ENCODE measurements at places on chromosomes 5 and 9. TPM values are rescaled to one million over a fixed set of nuclear protein-coding genes. Genes with fewer than 3 reads are reported as not detected.

DNA sequence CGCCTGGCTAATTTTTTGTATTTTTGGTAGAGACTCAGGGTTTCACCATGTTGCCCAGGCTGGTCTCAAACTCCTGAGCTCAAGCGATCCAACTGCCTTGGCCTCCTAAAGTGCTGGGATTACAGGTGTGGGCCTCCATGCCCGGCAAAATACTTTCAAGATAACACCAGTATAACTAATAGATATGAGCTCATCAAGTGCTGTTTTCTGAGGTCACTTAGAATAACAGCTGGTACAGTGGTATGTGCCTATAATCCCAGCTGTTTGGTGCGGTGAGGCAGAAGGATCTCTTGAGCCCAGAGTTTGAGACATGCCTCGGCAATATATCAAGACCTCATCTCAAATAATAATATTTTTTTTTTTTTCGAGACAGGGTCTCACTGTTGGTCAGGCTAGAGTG lies 30.5 kb upstream of the CREBRF start:
- no peak for DNase-seq

- DNase-seq, result no peak
Observed at GRCh38 chr9:74173284-74173683, 323.9 kb upstream of the RORB start.

DNA sequence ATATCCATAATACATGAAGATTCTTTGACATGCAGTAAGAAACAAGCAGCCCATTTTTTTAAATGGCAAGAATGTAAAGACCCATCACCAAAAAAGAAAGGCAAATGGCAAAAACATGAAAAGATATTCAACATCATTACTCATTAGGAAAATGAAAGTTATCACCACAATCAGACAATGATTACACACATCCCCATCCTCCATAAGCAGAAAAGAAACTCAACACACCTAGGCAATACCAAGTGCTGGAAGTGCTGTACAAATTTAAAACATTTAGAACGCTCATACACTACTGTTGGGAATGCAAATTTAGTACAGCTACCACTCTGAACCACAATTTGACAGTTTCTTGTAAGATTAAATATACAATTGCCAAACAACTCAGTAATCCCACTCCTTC lies 466.7 kb downstream of the ACTL7B start:
- DNase-seq, result no peak

GRCh38 chr5:59496524-59497134 lies 396.9 kb downstream of the PDE4D start:
- no peak for DNase-seq

Gene PDE6A
- total RNA-seq, result not detected

GRCh38 chr9:106619211-106619610 lies 243.8 kb upstream of the ZNF462 start:
- no peak for DNase-seq

- no peak for DNase-seq
Observed at GRCh38 chr5:139164020-139164419, 34.1 kb downstream of the SIL1 start.

DNA sequence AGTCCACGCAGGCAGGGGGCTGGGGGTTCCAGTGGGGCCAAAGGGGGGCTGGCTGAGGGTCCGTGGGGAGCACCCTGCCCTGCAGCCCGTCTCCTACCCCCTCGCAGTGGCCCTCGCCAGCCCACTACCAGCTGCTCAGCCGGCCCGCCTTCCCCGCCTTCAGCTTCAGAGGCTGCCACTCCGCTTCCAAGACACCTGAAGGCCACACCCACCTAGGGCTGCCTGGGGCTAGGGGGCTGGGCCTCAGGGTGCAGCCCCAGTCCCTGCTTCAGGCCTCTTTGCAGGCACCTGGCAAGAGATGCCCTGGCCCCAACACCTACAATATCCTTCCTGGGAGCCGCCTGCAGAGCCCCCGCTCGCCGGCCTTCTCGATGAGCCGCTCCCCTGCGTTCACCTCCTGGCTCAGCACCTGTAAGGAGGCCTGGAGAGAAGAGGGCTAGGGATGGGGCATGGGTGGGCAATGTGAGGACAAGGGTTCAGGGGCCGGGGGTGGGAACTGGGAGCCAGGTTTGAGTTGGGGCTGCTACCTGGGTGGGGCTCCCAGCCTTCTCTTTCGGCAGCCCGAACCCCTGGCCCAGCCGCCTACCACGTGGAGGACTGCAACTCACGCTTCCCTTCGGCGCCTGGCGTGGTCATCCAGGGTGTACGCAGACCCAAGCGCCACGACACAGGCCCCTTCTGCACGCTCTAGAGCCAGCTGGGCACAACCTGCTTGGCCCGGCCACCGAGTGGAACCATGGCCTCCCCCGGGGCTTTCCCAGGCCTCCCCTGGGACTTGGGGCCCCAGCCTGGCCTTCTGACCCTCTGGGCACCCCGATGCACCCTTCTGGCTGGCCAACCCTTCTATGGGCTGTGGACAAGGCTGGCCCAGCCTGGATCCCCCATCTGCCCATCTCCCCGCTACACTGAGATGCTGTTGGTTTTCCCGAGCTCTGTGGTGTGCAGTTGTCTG lies 1.7 kb downstream of the STPG3 start:
- no peak for DNase-seq

DNA sequence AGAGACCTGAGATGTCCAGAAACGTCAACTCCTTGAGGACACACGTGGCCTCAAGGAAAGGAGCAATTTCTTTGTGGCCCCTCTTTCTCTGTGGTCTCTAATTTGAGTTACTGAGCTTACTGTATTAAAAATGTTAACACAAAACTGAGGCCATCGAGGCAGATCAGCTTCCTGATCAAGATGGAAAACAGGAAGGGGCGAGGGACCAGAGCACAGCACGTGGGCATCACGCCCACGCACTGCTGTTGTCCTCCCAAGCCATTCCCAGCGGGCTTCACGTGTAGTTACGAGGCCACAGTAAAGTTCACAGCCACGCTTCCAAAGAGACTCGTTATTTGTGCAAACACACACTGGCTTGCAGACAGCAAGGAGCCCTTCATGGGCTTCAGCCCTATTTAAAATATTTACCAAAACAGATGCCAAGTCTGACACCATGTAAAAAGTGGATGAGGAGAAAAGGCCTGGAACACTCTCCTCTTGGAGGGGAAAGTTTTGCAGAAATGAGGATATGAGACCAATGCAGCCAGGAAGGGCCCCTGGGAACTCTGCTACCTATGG lies 149.5 kb downstream of the ROR2 start:
- DNase-seq, result no peak

DNA sequence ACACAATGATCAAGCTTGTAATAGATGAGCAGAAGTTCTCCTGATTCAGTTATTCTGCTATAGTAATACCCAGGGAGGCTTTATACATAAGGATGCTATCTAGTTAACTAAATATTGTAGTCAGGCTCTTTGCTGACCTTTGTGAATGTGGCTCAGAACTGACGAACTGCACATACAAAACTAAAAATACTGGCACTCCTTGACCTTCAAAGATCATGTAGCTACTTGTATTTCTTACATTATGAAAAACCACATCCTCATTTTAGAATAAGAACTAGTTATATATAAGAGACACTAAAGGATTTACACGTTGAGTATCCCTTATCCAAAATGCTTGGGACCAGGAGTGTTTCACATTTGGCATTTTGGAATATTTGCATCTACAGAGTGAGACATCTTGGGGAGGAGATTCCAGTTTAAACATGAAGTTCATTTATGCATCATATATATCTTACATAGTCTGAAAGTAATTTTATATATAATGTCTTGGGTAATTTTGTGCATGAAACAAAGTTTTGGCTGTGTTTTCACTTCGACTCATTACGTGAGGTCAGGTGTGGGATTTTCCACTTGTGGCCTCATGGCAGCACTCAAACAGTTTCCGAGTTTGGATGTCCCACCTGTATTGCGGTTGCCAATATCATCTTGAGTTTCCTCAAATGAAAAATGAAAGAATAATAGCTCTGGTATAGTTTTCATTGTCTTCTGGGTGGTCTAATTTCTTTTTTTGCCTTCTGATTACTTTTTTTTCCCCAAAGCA lies 58.4 kb upstream of the FBXL7 start:
- DNase-seq, result no peak

DNA sequence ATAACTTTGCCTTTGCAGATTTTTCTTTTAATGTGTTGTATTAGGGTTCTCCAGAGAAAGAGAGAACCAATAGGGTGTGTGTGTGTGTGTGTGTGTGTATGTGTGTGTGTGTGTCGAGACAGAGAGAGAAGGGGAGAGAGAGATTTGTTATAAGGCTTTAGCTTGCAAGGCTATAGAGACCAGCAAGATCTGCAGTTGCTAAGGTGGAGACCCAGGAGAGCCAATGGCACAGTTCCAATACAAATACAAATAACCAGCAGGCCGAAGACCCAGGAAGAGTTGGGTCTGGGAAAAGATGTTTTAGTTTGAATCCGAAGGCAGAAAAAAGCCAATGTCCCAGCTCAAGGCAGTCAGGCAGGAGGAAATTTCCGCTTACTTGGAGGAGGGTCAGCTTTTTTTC lies 23.0 kb downstream of the TMOD1 start:
- DNase-seq, result no peak

DNA sequence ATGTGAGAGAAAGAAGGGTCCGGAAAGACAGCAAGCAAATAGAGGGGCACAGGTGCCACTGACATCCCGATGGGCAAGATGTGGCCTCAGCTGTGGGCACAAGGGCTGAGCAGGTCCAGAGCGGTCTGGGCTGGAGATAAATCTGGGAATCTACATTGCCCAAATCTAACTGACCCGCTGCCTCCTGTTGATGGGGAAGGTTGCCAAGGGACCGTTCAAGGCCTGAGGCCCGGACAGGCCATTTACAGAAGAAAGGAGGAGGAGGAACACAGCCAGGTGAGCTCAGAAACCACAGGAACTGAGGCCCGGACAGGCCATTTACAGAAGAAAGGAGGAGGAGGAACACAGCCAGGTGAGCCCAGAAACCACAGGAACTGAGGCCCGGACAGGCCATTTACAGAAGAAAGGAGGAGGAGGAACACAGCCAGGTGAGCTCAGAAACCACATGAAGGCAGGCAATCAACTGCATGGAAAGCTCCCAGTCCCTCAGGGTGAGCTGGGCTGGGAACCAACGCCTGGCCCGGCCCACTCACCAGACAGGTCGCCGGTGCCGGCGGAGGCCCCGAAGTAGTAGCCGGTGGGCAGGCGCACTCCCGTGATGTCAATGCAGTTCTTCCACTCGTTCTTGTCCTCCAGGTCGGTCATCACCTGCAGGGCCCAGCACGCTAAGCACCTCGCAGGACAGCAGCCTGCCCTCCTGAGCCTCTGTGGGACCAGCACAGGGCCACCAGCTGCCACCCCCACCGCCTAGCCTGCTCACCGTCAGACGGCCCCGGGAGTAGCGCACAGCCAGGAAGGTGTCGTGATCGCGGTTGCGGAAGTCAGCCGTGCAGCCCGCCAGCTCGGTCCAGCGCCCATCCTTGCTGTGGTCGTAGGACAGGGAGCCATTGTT lies 14.6 kb downstream of the LMAN2 start:
- no peak for DNase-seq

GRCh38 chr9:2018764-2019558 lies 3.8 kb downstream of the SMARCA2 start:
- DNase-seq, result no peak

- DNase-seq, result no peak
Observed at GRCh38 chr9:27589462-27589861, 16.2 kb upstream of the C9orf72 start.

GRCh38 chr9:3477236-3477834 lies 48.5 kb downstream of the RFX3 start:
- no peak for DNase-seq

DNA sequence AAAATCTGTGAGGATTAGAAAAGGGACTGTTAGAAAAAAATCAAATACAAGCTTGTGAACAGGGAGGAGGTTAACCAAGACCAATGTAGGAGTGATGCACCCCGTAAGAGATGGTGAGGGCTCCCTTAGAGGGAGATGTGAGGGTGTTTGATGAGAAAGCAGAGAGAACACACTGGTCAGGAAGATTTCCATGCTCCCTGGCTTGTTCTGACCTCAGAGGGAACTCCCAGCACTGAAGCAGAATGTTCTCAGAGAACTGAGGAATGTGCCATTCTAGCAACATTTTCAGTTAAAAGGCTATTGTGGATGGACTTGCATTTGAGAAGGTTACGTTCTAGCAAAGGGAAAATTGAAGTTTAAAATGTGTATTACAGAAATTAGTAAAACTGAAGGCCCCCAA lies 110.6 kb downstream of the HTR4 start:
- DNase-seq, result no peak

Gene PARP8
- total RNA-seq, result 48.7 TPM

All from occipital lobe (tissue), 3 donors.